AG09309 (cell line): ENCODE measurements at places on chromosomes 16 and 17.

DNA sequence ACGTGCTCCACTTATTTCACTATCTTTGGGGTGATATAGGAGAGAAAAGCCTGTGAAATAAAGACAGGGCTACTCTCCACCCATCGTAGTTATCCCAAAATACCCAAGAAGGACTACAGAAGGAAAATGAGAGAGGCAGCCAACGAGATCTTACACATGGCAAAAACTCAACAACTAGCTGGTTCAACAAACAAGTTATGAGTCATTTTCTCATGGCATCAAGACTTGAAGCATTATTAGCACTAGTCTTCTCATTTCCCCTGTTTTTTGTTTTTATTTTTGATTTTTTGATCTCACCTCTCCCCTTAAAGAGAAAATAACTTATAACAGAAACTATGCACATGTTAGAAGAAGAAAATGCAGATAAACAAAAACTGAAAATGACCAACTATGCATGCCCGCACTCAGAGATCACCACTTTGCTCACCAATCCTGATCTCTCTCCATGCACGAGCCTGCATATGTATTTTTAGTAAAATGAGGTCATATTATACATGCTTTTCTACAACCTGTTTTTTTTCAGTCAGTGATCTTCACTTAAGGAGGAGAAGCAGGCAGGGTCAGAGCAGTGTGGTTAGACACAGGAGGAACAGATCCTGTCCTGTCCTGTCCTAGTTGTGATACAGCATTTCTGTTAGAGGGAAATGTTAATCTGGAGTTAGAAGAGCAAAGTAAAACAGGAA is 22.8 kb downstream of the FAM117A start:
- no peak for DNase-seq

DNA sequence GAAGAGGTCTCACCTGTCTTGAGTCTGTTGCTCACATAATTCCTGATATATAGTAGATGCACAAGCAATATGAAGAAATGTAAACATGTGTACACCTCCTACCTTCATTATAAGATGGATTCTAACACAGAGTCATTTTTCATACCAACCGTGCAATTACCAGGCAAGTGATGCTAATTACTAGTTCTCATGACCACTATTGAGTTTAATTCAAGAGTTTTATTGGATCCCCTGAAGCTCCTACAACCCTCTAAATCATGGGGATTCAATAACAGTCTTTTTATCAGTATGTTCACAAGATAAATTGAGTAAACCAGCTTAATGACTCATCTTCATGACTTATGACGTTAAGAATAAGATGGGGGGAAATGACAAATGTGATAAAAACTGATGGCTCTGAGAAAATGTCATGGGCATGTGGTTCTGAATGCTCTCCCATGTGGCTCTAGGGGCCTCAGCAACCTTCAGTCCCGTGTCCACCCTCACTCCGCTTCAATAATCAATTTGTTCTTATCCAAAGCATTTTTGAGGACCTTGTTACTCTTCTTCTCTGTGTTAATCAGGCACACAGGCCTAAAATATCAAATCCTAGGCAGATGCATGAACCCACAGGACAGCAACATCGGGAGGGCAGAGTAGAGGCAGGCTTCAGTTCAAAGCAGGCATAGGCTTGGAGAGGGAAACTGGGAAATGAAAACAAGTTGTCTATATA is 42.8 kb downstream of the PRAC1 start:
- no peak for DNase-seq

DNA sequence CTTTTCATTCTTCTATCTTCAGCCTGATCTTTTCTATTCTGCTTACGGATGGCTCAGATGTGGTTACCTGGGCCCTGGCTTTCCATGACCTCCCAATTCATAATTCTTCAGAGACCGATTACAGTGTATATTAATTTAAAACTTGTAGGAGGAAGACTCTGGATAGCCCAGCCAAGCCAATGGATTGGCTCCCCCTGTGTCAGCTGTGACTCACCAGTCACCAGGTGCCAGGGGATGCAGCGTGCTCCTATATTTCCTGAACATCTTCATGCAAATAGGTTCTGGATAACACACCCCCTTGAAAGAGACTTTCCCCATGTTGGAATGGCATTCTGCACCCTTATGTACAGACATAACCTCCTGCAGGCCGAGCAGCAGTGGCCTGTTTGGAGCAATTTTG is 208.3 kb upstream of the WSCD1 start:
- DNase-seq, result no peak

- no peak for DNase-seq
These were observed 37.1 kb upstream of the KCNJ12 start for GRCh38 chr17:21339011-21339410.

GRCh38 chr17:47242648-47243047 is 11.0 kb upstream of the ITGB3 start:
- DNase-seq, result no peak

DNA sequence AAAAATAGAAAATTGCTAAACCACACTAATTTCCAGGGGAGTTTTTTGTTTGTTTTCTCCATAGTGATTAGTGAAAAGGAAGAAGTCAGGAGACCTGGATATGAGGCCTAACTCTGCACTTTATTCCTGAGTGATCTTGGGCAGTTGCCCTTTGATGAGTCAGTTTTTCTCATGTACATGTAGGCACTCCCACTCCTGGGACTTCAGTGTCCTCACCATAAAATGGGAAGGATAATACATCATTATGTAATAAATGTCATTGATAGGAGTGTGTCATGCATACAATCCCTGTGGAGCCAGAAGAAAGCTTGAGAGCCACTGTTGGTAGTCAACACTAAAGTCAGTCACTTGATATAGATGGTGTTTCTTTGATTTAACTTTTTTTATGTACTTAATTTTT is 32.5 kb downstream of the WIPF2 start:
- DNase-seq, result peak; percentile 68

DNA sequence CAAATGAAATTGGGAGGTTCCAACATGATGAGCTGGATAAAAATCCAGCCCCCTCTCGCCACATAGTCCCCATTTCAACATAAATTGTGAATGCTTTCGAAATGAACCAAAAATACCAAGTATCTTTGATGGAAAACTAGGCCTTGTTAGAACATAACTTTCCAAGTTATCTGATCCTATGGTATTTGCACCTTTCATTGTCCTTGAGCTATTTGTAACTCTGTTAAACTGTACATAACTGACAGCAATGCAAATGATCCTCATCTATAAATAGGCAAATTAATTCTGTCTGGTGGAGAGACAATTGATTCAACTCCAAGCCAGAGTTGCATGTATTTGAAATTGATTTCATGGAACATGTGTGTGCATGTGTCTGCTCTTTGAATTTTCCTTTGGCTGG is 18.2 kb downstream of the CMTM4 start:
- no peak for DNase-seq

GRCh38 chr16:10957771-10958482 is 13.6 kb downstream of the CLEC16A start:
- no peak for DNase-seq

- no peak for DNase-seq
These were observed 46.5 kb upstream of the CPNE2 start for GRCh38 chr16:57045694-57046381.

GRCh38 chr17:74663561-74663960 is 40.0 kb upstream of the CD300E start:
- DNase-seq, result no peak
